ENCODE measurements at places on chromosomes 7 and 10. TPM values are rescaled to one million over a fixed set of nuclear protein-coding genes. Genes with fewer than 3 reads are reported as not detected.

DNA sequence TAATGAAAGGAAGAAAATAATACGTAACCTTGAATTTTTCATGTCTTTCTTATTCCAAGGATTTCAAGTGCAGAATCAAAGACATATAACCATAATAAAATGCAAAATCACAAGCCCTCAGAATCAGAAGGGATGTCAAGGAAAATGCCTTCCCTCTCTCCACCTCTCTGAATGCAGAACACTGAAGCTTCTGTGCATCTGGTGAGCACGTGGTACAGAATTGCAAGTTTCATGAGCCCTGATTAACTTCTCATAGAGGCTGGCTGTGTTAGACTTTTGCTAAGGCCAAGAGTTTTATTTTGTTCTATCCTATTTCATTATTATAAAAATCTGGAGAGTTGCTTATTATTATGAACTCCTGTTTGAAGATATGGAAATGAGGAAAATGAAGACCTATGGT, 533.7 kb upstream of the POM121L12 start:
- DNase-seq, result no peak

GRCh38 chr7:822692-823276, 9.5 kb upstream of the SUN1 start:
- DNase-seq, result no peak

- DNase-seq, result no peak
These were observed 111.9 kb downstream of the TCERG1L start for GRCh38 chr10:131199646-131200045.

GRCh38 chr10:97097084-97097433, 88.7 kb downstream of the SLIT1 start:
- no peak for DNase-seq

DNA sequence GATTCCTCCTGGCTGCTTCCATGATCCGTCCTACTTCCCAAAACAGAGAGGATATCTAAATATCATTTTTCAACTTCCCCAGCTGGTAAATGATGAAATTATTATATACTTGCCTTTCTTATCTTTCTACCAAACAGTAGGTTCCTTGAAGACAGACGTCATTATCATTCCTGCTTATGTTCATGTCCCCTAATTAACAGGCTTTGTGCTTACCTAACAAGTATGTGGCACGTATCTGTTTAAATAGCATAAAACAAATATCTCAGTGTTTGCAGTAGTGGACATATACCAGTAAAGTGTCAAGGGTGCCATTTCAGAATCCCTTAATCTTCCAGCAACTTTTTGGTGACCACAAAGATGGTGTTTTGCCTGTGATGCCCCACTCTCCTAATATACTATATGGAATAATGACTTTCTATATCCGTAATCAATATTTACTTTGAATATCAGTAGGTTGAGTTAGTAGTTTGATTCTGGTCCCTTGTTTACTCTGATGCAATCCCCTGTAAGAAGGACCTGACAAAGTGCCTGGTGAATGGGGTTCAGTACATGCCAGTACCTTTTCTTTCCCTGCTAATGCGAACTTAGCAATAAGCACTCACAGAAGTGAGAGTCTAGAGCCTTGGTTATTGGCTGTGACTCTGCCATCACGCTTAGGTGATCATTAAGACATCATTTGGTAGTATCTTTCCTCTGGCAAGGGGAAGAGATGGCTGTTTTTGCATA, 124.4 kb downstream of the ITIH5 start:
- no peak for DNase-seq

- no peak for DNase-seq
These were observed 146.8 kb downstream of the ARHGAP22 start for GRCh38 chr10:48457949-48458661.

DNA sequence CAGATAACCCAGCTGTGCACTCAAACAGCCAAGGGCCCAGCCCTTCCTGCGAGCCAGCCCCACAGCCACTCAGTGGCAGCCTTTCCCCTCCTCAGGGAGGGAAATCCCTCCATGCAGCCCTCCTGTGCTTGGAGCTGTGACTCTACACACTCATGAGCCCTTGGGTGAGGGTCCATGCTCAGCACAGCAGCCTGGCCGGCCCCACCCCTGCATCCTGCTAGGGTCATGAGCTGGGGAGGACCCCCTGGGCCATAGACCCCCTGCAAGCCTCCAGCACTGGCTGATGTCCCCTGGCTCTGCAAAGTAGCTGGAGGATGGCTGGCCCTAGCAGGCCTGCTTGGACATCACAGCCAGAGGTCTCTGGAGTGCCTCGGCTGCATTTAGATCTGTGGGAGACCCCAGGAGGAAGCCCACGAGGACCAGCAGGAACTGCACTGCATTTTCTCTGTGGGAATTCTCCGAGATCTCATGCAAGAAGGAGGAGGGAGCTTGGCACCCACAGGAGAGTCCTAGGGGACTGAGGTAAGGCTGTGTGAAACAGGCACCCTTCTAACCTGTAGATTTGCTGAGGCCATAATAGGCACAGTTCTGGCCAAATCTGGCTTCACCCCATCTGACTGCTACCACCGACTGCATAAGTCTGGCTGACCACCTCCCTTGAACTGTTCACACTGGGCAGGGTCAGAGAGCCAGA, 17.4 kb downstream of the TMEM273 start:
- no peak for DNase-seq

ARHGEF35 gene
- 1.7 TPM for total RNA-seq

Data from tibial nerve (tissue), 4 donors.